IMR-90 (cell line): ENCODE measurements at places on chromosomes 1 and 21. TPM values are rescaled to one million over a fixed set of nuclear protein-coding genes. Genes with fewer than 3 reads are reported as not detected.
A peak's percentile ranks its signal among the peaks of the same experiment; 100 is the strongest.

DNAH14 gene
- 2.7 and 9.2 TPM in 2 replicates for total RNA-seq

GRCh38 chr1:79259390-79260336 lies 253.1 kb upstream of the ADGRL4 start:
- peak; percentile 59 for DNase-seq

- DNase-seq: peak; percentile 93
These were observed 61.6 kb downstream of the DHRS3 start for GRCh38 chr1:12556368-12556930.

GRCh38 chr1:204277563-204278219 lies 63.9 kb upstream of the GOLT1A start:
- peak; percentile 18 for DNase-seq

FNDC10 gene
- total RNA-seq: 0.28 and 0.36 TPM in 2 replicates

- DNase-seq: no peak
These were observed 18.4 kb upstream of the EDN2 start for GRCh38 chr1:41502912-41503311.

SCMH1 gene
- total RNA-seq: 9.0 and 9.7 TPM in 2 replicates

TMPRSS2 gene
- not detected in 2 replicates for total RNA-seq

CD53 gene
- total RNA-seq: not detected in 2 replicates

CLIC6 gene
- total RNA-seq: not detected in 2 replicates
